Activated T-cell treated with anti-CD3 and anti-CD28 coated beads, Interleukin-2, amount 50 U/mL, for 4 hours (primary cell): ENCODE measurements at places on chromosomes 7 and 10.

DNA sequence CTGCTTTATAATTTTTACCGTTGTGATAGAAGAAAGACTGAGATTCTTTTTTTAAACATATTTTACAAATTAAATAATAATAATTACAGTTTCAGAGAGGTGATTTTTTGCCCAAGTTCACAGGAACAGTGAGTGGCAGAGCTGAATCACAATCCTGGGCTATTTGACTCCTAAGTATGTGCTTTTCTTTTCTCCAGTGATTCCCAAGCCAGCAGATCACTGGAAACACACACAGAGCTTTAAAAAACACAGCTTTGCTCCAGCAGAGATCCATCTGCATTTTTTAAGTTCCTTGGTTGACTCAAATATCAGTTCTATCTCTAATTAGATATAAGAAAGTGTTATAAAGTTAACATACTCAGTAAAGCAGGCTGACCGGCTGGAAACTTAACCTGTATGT, 69.0 kb downstream of the AHR start:
- no peak for DNase-seq

- DNase-seq = no peak
These were observed 21.4 kb downstream of the DNAJB12 start for GRCh38 chr10:72333112-72334015.

GRCh38 chr7:22355620-22356009, 1.3 kb downstream of the RAPGEF5 start:
- no peak for DNase-seq

GRCh38 chr10:122464586-122464985, 3.2 kb downstream of the HTRA1 start:
- DNase-seq = no peak

- DNase-seq = no peak
These were observed 236.3 kb upstream of the ANKRD30A start for GRCh38 chr10:36888925-36889573.

DNA sequence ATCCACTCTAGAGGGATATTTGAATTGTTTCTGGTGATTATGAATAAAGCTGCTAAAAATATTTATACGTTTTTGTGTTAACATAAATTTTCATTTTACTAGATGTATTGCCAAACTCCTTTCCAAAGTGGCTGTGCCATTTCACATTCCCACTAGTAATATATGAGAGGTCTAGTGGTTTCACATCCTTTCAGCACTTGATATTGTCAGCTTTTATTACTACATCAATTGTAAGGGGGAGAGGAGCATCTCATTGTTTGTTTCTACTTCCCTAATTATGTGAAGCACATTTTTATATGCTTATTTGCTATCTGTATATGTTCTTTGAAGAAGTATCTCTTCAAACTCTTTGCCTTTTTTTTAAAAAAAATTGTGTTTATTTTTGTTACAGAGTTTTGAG, 184.5 kb downstream of the ADK start:
- DNase-seq = no peak

DNA sequence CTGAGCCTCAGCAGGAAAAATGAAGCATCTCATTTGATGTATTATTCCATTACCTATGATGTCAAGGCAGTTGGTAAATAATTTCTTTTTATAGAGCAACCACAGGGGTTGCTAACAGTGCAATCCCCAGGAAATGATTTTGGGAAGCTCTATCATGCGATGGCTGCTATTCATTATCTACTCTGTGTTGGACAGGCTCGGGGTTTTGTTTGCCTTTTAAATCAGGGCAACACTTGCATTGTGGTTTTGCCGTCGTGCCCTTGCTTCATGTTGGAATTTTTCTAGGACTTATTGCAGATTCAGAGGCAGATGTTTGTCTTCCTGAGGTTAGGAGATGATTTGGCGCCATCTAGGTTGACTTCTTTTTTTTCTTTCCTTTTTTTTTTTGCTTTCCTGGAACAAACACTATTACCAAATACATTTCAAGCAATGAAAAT, 128.4 kb downstream of the BICC1 start:
- no peak for DNase-seq

GRCh38 chr10:132848951-132849545, 63.1 kb upstream of the NKX6-2 start:
- no peak for DNase-seq

DNA sequence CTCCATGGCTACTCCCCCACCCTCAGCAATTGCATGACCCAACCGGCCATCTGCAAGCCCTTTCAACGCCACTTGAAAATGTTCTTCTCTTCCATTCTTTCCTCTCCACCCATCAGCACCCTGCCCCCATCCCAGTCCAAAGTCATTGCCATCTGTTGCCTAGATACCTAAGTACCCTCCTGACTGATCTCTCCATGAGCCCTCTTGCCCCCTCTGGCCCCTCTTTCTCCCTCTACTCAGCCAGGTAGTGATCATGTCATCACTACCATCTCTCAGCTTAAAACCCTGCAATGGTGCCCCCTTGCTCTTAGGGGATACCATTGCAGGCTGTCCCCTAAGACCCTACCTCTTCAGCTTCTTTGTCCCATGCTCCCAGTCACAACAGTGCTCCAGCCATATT, 30.5 kb upstream of the BTRC start:
- no peak for DNase-seq

DNA sequence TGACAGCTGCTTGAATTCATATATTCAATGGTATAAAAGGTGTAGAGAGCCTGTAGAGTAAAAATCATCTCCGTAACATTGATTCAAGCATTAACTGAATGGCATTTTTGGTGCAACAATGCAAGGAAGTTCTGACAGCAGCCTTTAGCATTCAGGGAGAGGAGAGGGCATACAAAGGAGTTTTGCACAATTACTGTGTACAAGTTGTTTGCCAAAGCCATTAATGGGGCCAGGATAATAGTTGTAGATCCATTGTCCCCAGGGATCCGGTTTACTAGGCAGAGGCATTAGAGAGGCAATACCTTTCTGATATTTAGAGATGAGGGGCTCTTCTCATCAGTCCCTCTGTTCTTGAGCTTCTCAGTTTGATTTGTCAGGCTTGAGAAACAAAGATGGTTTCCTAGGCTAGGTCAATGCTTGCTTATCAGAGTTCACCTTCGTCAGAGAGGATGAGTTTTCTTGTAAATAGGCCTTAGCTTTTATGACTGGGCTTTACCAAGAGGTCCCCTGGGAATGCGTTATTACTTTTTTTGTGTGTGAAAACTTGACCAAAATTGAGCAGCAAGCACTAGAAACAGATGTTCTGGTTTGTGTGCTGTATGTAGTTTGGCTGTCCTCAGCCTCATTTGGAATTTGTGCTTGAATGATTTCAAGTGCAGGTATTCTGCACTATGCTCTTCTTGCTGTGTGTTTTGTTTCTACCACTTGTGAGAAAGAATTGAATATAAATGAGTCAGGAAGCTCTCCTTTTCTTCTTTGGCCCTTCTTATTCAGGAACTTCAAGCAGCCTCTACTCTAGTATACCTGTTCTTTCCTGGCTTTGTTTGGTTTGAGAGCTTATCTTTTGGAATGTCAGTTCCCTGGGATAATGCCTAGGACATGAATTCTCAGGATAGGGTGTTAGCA, 32.0 kb downstream of the SND1 start:
- DNase-seq = no peak

DNA sequence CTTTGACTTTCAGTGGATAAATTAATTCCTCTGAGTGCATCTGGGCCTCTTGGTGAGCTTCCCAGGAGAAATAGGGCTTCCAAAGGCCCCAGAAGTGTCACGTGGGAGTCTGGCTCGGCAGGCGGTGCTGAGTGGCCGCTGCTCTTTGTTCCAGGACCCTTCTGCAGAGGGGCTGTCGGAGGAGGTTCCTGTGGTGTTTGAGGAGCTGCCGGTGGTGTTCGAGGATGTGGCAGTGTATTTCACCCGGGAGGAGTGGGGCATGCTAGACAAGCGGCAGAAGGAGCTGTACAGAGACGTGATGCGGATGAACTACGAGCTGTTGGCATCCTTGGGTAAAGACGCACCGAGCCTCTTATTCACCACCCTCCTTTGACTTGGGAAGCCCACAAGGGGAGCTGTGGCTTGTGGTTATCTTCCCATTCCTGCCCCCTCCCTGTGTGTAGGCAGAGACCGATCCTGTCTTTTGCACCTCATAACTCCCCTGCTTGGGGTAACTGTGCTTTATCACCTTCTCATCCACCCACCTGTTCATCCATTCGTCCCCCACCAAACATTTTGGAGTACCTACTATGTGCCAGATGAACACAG, 11.9 kb downstream of the ZNF862 start:
- no peak for DNase-seq

DNA sequence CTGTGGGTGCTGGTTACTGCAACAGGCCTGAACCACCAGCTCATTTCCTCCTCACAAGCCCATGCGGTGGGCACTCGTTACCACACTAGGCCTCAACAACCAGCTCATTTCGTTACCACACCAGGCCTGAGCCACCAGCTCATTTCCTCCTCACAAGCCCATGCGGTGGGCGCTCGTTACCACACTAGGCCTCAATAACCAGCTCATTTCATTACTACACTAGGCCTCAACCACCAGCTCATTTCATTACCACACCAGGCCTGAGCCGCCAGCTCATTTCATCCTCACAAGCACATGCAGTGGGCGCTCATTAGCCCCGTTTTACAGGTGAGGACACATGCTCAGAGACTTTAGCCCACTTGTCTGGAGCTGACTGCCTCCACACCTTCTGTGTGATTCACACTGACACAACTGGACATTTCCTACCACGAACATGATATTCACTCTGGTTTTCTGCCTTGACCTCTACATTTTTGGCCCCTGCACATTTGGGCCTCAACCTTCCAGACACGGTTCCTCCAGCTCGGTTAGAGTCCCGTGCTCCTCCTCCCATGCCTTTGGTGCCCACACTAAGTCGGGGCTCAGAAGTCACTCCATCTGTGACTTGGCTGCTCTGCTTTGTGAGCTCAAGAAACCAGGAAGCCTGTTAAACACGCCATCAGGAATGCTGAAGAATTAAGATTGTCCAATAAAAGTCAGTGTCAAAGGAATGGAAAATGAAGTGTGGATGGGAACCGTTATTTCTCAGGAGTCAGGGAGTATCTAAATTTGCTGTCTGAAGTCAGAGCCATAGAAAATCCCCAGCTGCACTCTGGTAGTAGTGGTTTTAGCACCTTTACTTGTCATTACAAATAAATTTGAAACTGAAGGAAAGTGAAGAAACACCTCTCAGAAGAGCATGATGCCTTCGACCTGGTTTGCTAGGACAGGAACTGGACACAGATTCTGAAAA, 55.8 kb upstream of the LANCL2 start:
- DNase-seq = peak; percentile 10

DNA sequence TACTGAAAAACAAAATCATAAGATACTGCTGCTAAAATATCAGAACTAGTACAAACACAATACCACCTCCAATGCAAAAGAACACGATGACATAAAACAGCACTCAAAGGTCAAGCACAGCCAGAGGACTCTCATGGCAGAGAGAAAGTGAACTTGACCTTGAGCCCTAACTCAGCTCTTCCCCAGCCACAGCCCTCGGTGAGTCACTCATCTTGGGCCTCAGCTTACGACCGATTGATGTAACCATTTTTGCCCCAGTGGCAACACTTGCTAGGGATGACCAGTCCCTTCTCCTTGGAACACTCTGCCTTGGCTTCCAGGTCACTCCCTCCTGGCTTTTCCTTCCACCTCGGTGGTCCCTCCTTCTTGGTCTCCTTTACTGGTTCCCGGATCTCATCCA, 77.8 kb downstream of the JAZF1 start:
- DNase-seq = no peak

GRCh38 chr7:44666566-44666965, 60.1 kb downstream of the OGDH start:
- DNase-seq = no peak

DNA sequence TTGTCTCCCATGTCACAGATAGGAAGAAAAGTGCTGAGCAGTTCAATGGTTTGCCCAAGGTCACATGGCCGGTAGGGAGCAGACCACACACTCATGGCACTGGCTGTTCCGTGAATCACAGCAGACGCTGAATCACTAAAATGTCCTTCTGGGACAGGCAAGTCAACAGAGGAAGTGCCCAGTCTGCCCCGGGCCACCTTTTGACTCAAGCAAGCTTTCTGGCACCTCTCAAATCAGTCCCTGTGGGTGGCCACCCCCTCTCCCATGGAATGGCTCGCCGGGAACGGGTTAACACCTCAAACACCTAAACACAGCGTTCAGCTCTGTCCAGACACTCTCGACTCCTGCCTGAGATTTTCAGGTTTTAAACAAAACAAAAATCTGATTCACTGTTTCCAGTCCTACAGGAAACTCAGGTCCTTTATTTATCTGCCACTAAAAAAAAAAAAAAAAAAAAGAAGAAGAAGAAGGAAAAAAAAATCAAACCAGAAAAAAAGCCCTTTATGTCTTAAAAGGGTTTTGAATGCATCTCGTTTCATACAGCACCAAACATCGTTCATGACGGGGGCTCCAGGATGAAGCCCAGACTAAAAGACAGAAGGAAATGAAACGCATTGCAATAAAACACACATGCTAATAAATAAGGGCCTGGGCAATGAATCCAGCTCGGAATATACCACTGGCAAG, 15.5 kb downstream of the CARD11 start:
- DNase-seq = peak; percentile 35

GRCh38 chr7:107345898-107346297, 124.0 kb upstream of the GPR22 start:
- DNase-seq = no peak

DNA sequence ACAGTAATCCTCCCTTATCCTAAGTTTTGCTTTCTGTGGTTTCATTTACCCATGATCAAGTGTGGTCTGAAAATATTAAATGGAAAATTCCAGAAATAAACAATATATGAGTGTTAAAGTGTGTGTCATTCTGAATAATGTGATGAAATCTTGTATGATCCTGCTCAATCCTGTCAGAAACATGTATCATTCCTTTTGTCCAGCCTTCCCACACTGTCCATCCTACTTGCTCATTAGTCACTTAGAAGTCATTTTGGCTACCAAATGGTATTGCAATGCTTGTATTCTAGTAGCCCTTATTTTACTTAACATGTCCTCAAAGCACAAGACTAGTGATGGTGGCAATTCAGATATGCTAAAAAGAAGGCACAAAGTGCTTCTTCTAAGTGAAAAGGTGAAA, 1211.2 kb upstream of the SORCS1 start:
- no peak for DNase-seq

DNA sequence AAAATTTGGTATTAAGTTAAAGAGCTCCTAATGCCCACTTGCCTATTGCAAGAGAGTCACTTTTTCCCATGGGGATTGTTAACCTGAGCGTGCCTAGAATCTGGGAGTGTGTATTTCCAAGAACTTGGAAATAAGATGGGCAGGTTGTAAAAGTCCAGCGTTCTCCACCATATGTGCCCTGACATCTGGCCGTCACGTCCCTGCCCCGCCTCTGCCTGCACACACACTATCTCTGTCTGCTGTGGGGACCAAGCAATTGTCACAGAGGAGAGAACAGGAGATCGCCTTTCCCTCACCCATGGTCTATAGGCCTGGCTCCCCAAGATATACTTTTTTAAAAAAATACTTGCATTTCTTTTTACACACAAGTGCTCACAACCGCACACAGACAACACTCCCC, 396.5 kb upstream of the PFKP start:
- no peak for DNase-seq
